ENCODE measurements at places on chromosomes 13 and 19.

- no peaks in the 10 kb centered on the region for H3K36me3 ChIP-seq
- DNase-seq, result no peak
- H3K4me3 ChIP-seq, result no peak overlapping the region
- no peaks in the 10 kb centered on the region for H3K27me3 ChIP-seq
These were observed 305.9 kb upstream of the SGCG start for GRCh38 chr13:22874839-22875238.

DNA sequence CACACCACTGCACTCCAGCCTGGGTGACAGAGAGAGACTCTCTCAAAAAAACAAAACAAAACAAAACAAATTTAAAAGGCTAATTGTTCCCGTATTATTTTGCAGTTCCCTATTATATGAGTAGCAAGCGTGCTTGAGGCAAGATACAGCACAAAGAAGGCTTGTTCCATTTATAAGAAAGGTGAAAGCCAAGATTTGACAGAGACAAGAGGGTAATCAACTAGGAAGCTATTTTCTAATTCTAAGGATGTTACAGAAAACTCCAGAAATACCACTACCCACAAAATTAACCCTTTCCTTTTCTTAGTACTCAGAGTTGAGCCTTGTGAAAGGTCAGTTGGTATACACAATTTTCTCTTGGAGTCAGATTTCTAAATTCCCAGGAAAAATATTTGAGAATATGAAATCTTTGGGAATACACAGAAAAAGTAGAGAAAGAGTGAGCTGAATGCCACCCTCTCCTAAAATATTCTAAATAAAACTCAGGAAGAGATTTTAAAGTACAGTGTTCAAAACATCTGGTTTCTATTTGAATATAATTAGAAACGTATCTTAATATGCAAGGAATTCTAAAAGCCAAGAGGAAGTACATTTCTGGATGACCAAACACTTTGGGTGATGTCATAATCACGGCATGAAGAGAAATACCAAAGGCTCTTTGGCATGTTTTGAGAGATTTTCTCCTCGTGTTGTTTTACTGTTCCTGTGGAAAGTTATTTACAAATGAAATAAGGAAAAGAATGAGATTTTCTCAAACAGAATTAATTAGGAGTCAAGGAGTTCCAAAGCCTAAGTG is 63.0 kb upstream of the FLT1 start:
- H3K27ac ChIP-seq, result no peak overlapping the region
- H3K4me3 ChIP-seq, result no peak overlapping the region
- H3K36me3 ChIP-seq, result no peaks in the 10 kb centered on the region

DNA sequence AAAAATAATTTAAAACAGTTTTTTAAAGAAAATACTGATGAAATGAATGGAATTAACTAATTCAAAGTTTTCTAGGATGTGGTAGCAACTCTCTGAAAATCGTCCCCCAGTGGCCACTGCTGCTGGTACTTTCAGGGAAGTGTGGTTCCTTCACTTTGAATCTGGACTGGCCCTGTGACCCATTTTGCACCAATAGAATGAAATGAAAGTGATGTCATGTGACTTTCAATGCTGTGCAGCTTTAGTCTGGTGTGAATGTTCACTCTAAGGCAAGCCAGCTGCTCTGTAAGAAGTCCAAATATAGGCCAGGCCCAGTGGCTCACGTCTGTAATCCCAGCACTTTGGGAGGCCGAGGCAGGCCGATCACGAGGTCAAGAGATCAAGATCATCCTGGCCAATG is 26.4 kb upstream of the HNRNPA1L2 start:
- H3K27me3 ChIP-seq, result no peaks in the 10 kb centered on the region
- no peak for DNase-seq
- no peak overlapping the region for H3K4me3 ChIP-seq
- no peaks in the 10 kb centered on the region for H3K36me3 ChIP-seq
- peaks cover 13% of the 10 kb centered on the region for H3K4me1 ChIP-seq

DNA sequence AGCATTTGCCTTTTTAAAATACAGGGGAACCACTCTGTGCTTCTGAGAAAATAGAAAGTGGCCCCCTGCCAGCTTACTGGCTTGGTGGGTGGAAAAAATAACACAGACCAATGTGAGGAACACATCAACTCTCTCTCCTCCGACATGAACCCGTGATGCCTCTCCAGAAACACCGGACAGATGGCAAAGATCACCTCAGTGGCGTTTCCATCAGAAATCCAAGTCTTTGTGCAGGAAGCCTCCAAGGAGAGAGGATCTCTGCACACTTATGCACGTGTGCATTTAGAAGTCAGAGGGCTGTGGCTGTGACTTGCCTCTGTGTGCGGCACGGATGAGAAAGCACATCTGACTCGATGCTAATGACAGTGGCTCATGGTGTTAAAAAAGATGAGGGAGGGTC is 112.3 kb upstream of the KLF12 start:
- H3K4me3 ChIP-seq, result peak overlapping the region; percentile 17
- peak overlapping the region; percentile 63 for H3K27ac ChIP-seq
- peaks cover 88% of the 10 kb centered on the region for H3K4me1 ChIP-seq
- no peaks in the 10 kb centered on the region for H3K36me3 ChIP-seq
- DNase-seq, result no peak

DNA sequence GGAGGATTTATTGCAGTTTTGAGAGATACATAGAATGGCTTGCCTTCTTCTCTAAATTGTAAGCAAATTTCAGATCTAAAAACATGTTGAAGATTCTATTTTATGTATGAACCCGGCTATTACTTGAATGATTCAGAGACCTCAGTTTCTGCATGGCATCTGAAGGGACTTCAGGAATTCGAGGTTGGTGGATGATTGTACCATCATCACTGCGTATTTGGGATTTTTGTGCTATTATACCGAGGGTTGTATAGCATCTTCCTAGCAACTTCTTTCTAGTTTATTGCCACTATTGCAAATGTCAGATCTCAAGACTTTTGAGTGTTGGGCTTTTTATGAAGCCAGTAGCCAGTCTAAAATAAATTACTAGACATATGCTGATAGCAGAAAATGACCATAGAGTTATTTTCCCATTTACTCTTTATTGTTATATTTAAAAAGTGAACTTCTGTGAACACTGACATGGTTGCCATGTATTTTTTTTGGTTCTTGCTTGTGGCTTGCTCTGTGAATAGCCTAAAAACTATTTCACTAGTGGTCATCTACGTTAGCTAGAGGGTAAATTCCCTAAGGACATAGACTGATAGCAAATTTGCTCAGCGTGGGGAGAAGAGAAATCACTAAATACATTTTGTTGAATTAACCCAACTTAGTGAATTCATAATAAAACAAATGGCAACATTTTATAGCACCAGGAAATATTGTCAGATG is 70.6 kb upstream of the KLF12 start:
- H3K36me3 ChIP-seq, result no peaks in the 10 kb centered on the region
- H3K4me1 ChIP-seq, result no peaks in the 10 kb centered on the region
- H3K27me3 ChIP-seq, result no peaks in the 10 kb centered on the region
- no peak overlapping the region for H3K4me3 ChIP-seq

Measured in naive thymus-derived CD4-positive, alpha-beta T cell (primary cell).